ENCODE measurements at places on chromosomes 3 and 15.

DNA sequence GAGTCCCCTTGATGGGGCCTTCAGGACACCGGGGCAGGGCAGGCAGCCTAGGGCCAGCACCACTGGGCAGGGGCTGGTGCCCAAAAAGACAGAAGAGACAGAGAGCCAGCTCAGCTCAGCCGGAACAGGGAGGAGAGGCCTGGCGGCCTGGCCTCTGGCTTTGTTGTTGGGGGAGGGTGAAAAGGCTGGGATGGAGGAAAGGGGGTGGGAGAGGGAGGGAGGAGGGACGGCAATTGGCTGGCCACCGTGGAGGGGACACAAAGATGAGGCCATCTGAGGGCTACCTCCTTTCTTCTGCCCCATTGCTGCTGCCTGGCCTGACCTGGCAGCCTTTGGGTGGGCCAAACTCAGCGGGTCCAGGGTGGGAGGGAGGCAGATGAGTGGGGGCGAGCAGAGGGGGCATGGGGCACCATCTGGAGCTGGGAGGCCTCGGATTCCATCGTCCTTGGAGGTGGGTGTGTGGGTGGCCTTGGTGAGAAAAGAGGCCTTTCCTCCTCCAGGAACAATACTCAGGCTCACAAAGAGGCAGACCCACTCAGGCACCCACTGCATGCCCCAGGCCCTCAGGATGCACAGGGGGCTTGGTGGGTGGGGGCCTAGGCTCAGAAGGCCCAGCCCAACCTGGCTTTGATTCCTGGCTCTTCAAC is 9.3 kb downstream of the EFCC1 start:
- no peak for DNase-seq

GRCh38 chr3:77915336-77915735 is 875.4 kb downstream of the ROBO2 start:
- no peak for DNase-seq

GRCh38 chr15:69504352-69505040 is 51.9 kb downstream of the RPLP1 start:
- no peak for DNase-seq

- DNase-seq: no peak
Observed at GRCh38 chr15:66476535-66476934, 21.0 kb downstream of the SNAPC5 start.

GRCh38 chr3:81485444-81485865 is 276.0 kb downstream of the GBE1 start:
- DNase-seq: no peak

DNA sequence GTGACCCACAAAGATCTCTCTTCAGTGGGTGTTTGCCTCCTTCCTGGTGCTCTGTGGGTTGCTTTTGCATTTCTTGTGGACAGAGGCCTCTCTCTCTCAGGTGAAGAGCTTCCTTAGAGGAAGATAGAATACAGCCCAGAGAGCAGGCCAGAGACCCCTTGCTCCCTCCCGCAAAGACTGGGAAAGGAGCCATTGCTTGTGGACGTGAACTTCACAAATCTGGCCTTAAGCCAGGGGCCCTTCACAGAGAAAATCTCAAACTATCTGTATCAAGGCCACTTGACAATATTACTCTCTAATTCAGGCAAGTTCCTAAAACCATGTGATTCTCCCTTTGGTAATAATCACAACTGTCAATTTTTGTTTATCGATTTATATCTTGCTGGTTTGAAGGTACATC is 30.4 kb upstream of the CLK3 start:
- no peak for DNase-seq

- no peak for DNase-seq
Observed at GRCh38 chr15:78387246-78388037, 47.3 kb downstream of the CRABP1 start.

DNA sequence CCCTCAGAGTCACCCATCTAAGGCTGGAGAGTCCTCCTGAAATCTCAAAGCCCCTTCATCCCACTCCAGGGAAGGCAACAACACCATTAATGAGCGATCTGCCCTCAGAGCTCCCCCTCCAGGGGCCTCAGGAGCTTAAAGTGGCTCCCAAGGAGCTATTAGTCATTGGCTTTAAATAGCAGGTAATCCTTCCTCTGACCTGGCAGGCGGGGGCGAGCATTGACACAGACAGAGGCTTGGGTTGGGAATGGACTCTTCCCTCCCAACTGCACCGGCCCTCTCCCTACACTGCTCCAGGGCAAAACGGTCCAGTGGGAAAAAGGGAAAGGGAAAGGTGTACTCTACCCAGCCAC is 1.4 kb downstream of the MFGE8 start:
- no peak for DNase-seq

GRCh38 chr3:9416139-9416780 is 18.8 kb downstream of the SETD5 start:
- no peak for DNase-seq

- DNase-seq: no peak
Observed at GRCh38 chr3:179020112-179020511, 51.5 kb downstream of the ZMAT3 start.

DNA sequence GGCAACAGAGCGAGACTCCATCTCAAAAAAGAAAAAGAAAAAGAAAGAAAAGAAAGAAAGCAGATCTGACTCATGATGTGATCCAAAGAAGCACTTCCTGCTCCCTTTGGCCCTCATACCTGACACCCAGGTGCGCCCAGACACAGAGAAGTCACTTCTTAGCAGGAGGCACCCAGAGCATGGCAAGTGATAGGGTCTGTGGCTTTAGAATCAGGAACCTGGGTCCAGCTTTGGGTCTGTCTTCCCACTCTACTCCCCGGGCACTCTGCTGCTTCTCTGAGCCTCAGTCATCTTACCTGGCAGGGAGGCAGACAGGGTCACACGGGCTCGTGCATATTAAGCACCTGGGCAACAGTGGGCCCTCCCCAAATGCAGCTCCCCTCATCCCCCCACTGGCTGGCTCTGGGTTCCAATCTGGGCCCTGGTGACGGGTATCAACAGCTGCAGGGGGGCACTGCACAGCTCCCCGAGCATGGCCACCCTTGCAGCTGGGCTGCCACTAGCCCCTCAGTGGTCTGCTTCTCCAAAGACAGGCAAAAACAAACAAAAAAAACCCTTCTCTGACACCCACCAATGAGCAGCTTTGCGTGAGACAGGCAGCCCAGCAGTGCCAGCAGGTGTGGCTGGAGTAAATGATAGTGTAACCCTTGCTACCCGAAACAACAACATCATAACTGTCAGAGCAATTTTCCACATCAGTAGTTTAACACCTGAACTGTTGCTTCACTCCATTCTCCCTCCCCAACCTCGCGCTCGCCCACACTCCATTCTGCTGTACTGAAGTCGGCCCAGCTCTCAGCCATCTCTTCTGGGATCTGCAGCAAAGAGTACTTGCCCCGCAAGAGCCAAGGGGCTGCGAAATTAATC is 99.8 kb downstream of the MEGF11 start:
- DNase-seq: no peak

- DNase-seq: no peak
Observed at GRCh38 chr3:194057570-194058188, 78.3 kb upstream of the HES1 start.

- no peak for DNase-seq
Observed at GRCh38 chr3:197428952-197429351, 126.8 kb downstream of the BDH1 start.

DNA sequence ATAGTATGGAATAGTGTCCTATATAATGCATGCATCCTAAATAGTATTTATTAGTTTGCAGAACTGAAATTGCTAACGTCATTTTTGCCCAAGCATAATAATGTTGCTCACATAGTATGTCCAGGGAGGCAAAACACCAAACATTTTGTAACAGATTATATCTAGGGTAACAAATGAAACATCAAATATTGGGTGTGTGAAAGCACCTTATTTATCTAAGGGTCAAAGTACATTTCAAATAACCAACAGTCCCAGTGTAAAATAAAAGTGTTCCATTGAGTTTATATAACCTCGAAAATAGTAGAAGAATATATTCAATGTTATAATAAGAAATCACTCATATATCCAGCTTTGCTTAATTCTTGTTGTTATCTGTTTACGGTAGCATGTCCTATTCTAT is 363.1 kb downstream of the CADM2 start:
- DNase-seq: no peak

DNA sequence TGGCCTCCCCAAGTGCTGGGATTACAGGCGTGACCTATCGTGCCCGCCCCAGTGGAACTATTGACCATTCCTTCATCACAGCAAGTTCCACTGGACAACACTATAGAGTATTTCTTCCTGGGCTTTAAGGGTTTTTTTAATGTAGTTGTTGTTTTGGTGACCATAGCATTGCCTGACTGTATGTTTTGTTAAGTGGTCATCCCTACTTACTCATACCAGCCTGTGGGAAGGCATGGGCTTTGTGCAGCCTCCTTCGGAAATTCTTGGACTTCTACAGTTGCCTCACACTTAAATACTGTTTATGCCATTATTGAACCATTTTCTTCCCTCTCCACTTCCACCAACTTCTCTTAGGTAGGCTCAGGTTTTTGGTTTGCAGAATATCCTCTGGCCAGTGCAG is 19.9 kb upstream of the ALPK3 start:
- no peak for DNase-seq

DNA sequence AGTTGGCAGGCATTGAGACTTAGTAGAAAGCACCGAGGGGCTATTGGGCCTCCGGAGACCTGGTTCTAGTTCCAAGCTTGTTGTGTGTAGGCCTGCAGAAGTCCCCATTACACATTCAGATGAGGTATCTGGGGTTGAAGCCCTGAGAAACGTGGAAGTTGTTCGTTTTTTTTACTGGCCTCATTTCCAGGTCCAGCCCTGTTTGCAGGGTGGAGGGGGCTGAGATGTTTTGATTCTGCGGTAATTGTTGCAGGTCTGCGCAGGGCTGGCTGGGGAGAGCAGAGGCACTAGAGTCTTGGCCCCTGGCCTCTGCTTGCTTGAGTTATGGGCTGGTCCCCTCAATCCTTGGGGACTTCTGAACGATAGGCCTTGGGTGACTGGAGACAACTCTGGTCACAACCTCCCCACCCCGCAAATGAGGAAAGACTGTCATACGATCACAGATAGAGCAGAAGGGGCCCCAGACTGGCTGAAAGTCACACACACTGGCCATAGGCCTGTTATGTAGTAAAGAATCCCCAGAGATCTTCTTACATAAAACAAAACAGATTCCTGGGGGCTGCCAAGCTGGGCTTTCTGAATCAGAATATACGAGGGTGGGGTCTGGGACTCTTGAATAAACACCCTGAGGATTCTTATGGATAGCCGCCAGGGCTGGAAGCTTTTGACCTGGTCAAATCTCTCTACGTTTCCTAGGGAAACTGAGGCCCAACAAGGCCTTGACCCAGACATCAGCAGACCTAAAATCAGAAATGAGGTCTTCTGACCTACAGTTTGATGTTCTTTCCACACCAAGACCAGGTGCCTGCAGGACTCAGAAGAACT is 15.6 kb downstream of the KBTBD13 start:
- DNase-seq: no peak

GRCh38 chr15:64921711-64922110 is 10.0 kb downstream of the ANKDD1A start:
- no peak for DNase-seq

DNA sequence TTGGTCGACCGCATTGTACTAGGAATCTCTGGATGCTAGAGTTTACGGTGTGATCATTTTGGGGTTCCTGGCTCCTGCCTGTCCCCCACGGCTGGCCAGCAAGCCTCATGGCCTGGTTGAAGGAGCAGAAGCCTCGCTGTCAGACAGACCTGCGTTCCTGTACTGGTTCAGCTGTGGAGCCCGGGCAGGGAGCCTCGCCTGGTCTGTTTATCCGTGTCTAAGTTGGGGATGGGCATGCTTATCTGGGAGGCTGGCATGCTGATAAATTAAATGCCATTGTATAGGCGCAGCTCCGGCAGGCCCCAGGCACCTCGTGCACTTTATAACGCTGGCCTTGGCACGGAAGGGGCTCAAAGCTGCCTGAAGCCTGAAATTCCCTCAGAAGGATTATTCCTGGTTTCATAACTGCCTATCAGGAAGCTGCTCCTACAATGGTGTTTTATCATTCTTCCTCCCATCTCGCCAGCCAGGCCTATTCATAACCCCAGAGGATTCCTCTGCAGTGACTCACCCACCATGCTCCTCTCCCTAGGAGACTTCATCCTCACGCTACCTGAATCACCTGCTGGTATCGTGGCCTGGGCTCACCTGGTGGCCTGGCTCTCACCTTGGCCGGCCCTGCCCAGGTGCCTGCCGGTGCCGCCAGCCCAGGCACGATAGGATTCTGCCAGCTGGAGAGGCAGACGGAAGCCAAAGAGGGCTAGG is 110.9 kb downstream of the ASB7 start:
- DNase-seq: no peak

- no peak for DNase-seq
Observed at GRCh38 chr3:105842449-105842848, 26.4 kb downstream of the CBLB start.

DNA sequence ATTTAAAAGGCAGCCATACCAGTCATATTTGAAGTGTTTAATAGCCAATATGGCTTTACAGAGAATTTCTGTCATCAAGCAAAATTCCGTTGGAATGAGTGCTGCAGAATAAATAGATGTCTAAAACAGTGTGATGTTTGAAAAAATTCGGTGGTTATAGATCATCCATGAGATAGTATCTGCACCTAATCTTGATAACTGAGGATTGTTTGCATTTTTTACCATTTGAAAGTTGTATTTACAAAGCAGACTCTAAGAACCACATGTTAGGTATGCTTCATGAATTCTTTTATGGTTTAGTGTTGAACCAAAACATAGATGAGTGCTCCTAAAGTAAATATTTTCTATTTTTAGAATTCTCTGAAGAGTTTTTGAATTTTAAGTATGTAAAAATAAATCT is 476.1 kb downstream of the NAALADL2 start:
- no peak for DNase-seq

GRCh38 chr3:40445062-40445461 is 12.1 kb upstream of the RPL14 start:
- DNase-seq: no peak

DNA sequence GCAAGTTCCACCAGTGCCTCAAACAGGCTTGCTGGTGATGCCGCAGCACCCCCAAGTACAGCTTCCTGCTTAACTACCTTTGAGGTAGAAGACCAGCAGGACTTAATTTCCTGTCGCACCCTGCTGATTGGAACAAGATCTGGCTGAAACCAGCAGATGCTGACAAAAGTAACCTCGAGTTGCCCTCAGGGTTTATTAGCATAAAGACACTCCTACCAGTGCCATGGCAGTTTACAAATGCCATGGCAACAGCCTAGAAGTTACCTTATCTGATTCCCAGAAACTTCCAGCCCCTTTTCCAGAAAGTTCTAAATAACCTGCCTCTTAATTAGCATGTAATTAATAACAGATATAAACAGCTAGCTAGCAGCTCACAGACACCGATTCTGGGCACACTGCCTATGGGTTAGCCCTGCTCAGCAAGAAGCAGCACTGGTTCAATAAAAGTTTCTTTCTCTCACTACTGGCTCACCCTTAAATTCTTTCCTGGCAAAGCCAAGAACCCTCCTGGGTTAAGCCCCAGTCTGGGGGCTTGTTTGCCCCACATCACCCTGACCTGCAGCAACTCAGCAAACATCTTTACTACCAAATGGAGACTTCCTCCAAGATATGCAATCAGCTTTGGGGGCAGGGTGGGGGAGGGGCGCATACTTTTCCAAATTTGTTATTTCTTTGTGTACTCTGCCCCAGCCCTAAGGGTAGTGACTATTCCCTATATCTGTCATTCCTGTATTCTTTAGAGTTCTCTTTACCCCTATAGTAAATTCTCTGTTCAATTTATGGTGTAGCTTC is 54.2 kb downstream of the MAP4 start:
- DNase-seq: peak; percentile 7
